ENCODE measurements at places on chromosomes 16 and 17. TPM values are rescaled to one million over a fixed set of nuclear protein-coding genes. Genes with fewer than 3 reads are reported as not detected.

GRCh38 chr16:81843243-81843582 is 64.1 kb downstream of the PLCG2 start:
- DNase-seq: no peak

DNA sequence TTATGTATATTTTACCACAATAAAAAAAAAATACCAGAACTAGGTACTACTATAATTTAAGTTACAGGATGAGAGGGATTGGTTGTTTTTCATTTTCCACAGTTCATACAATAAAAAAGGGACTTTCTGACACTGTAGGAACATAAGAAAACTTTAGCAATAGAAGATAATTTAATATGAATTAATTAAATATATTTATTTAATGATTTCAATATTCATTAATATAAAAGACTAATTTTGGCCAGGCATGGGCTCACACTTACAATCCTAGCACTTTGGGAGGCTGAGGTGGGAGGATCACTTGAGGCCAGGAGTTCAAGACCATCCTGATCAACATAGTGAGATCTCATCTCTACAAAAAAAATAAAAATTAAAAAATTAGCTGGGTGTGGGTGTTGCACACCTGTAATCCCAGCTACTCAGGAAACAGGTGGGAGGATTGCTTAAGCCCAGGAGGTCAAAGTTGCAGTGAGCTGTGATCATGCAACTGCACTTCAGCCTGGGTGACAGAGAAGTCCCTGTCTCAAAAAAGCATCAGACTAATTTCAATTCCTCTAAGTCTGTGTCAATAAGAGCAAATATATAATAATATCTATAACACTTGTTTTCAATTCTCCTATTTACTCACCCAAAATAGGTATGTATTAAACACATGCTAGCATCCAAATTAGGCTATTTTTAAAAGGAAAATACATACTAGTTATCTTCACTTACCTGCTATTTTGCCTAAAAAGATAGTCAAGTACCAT is 79.6 kb downstream of the BRIP1 start:
- no peak for DNase-seq

NTN3 gene
- not detected for total RNA-seq

- DNase-seq: no peak
These were observed 455.9 kb upstream of the HSBP1 start for GRCh38 chr16:83351846-83352245.

DNA sequence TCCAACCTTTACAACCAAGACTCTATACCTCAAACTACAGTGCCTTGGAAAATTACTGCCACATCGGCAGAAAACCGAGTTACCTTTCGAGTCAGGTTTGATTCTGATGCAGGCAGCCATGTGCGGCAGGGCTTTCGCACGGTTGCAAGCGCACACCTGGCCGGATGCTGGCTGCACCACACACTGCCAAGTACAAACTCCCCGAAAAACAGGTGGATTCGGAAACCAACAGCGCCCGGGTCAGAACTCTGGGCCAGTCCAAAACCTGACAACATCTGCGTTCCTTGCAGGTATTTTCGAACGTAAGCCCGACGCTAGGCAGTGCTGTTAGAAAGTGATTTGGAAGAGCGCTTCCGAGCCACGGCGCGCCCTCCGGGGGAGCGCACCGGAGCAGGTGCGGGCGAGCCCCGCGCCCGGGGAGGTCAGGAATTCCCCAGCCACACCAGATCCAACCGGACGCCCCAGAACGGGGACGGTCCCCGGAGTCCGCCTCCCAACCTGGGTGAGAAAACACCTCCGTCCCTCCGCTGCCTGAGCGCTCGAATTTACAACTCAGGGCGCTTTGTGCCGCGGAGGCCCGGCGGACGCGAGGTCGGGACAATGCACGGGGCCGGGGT is 1.2 kb downstream of the USP7 start:
- DNase-seq: no peak

Data from vagina (tissue), 2 donors.